T-helper 17 cell (primary cell): ENCODE measurements at places on chromosomes 3 and 15.

DNA sequence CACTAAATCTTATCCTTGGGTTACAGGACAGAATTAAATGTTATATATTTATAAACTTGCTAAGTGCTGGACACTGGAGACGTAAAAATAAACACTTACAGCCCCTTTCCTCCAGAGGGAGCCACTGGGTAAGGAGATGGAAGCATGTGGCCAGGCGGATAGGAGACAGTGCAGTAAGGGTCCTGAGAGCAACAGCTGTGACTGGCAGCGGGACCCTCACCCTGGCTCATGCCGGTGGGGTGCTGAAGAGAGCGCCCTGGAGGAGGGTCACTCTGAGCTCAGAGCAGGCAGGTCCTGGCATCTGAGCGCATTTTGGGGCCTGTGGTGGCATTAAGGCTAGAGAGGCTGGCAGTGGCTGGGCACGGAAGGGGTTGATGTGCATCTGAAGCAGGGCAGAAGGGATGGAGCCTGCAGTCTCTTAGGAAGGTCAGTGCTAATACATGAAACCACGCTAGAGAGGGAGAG lies 16.0 kb downstream of the SEC61A1 start:
- DNase-seq, result no peak

GRCh38 chr15:76433798-76434400 lies 97.3 kb downstream of the ISL2 start:
- no peak for DNase-seq

GRCh38 chr3:25493246-25493645 lies 65.2 kb downstream of the RARB start:
- no peak for DNase-seq

DNA sequence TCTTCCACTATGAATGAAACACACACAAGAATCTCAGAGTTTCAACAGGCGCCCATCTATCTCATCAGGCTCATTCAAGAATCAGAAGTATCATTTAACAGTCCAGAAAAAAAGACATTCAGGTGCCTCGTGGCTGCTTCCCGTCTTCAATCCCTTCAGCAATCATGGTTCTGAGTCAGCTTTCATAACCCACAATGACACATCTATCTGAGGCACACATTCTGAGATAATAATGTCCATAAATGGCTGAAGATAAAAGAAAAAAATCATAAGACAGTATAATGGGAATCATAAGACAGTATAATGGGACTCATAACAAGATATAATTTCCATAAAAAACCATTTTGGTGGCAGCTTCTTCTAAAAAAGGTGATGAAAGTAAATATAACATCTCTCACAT lies 52.4 kb downstream of the TNIK start:
- no peak for DNase-seq

DNA sequence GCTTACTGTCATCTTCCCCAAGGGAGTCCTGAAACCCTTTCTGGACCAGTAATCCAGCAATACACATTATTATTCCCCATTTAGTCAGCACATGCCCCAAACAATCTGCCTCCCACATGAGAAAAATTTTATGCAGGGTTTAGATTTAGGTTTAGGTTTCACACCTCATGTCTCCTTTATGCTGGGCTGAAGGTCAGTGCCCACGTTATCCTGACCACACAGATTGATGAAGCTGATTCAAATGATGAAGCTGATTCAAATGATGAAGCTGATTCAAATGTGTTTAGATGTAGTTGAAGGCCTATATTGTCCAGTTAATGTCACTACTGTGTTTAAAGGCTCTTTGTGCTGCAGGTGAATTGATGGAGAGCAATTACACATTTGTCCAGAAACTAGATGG lies 18.1 kb upstream of the ZBED2 start:
- DNase-seq, result no peak

- DNase-seq, result no peak
Measured at GRCh38 chr15:68471541-68471940, 39.6 kb upstream of the ITGA11 start.

DNA sequence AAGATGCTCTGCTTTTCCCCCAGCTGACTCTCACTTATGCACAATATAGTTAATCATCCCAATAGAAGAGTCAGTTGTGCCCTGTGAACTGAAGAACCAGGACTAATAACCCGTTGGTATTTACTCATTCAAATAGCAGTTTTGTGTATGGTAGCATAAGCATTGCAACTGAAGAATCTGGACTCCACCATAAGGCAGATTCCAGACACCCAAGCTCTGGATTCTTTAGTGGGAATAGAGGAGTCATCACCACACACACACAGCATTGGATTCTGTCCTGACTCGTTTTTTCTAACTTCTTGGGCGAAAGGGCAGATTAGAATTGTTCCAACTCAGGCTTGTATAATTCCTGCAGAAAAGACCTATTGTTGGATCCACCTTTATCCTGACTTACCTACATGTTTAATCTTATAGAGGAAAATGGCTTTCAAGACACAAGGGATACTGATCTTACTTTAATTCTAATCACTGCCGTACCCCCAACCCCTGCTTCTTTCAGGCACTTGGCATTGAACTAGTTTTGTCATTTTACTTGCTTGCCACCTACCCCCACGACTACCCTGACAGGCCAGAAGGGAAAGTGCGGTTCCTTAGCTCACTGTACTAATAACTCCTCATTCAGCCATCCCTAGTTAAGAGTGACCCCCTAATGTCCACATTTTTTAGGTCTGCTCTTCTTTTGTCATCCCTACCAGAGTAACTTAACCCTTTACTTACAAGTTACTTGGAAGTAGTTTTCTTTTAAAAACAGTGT lies 42.3 kb downstream of the NKIRAS1 start:
- no peak for DNase-seq

DNA sequence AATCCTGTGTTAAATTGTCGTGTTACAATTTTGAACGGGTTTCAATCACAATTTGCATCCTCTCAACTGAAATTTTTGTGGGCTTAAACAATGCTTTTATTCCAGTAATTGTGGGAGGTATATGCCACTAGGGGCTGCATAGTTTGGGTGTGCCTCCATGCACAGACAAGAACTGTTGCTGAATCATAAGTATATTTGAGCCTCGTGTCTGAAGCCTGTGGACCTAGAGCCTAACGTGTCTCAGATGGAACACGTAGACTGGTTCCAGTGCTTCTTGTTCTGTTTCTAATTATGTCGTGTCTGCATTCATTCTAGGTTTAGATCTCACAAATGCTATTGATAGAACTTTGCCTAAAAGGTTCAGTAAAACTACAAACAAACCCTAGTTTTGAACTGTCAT lies 363.4 kb downstream of the RBMS3 start:
- DNase-seq, result no peak

- DNase-seq, result no peak
Measured at GRCh38 chr15:48416301-48416700, 85.1 kb downstream of the DUT start.

- DNase-seq, result no peak
Measured at GRCh38 chr3:17945018-17945798, 202.8 kb upstream of the TBC1D5 start.

- no peak for DNase-seq
Measured at GRCh38 chr15:88118035-88118434, 138.5 kb downstream of the NTRK3 start.

- no peak for DNase-seq
Measured at GRCh38 chr3:159607856-159608255, 380.8 kb upstream of the IL12A start.

- DNase-seq, result no peak
Measured at GRCh38 chr15:80902298-80902801, 87.3 kb downstream of the MESD start.

DNA sequence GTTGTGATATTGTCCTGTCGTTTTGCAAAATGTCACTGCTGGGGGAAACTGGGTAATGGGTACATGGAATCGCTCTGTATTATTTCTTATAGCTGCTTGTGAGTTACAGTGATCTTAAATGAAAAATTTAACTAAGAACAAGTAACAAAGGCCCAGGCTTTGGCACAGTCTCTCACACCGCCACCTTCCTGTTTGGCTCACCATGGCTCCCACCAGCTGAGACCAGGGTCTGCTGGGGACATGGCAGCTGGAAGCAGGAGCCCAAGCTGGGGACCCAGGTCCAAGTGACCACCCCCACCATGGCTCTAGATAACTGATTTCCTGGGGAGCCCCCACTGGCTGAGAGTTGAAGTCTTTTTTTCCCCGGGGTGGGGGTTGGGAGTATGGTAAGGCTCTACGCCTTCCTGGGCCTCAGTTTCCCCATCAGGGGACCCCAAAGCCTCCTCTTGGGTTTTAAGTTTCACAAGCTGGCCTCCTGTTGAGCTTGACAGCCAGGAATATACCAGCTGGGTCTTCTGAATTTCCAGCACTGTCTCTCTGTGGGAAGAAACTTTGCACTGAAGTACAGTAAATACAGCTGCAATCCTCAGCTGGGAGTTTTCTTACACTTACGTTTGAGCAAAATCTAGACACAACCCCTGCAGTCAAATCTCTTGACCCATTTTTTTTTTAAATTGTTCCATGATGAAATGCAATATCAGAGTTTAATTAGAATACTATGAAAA lies 26.1 kb downstream of the ABTB1 start:
- no peak for DNase-seq

GRCh38 chr3:66989860-66990696 lies 8.0 kb upstream of the KBTBD8 start:
- no peak for DNase-seq

- no peak for DNase-seq
Measured at GRCh38 chr3:50133283-50133615, 21.9 kb upstream of the SEMA3F start.

DNA sequence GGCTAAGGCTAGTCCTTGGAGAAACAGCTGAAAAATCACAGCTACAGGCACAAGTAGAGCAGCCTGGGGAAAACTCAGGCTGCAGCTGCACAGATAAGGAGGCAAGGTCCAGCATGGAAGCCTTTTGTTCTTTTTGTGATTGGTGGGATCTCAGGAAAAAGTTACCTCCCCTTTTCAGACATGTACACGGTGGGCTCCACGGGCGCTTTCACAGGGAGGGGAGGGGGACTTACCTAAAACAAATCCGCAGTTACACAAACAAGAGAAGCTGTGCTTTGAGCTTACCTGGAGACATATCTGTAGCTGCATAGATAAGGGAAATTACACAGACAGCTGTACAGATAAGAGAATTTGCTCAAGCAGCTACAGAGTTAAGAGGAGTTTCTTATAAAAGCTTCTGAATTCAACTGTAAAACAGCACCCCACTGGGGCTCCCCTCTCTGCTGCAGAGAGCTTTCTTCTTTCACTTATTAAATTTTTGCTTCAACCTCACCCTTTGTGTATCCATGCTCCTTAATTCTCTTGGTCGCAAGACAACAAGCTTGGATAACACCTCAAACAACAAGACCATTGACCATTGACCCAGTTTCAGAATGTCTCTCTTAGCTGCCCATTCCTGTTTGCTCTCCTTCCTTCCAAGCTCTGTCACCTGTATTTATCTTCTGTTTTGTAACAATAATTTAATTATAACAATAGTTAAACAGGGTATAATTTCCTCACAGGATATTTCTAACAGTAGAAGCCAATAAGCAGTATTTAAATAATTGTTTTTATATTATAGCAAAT lies 10.9 kb upstream of the CD200 start:
- no peak for DNase-seq

GRCh38 chr3:142941373-142942123 lies 21.9 kb downstream of the PAQR9 start:
- DNase-seq, result no peak

DNA sequence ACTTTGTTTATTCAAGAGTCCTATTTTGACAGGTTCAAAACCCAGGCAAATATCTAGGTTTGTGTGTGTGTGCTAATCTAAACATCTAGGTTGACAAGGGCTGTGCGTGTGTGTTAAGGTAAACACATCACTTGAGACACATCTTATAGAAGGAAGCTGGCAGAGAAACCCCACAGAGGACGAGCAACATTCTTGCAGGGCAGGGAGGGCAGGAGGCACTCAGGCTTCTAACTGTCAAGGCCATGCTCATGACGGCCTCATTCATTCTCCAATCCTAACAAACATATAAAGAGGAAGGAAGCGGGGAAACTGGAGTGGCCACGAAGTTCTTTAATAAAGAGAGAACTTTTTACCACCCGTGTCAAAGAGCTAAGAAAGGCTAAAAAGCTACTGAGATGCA lies 43.4 kb downstream of the SLCO2A1 start:
- no peak for DNase-seq

GRCh38 chr15:70051948-70052633 lies 45.6 kb downstream of the TLE3 start:
- DNase-seq, result no peak

DNA sequence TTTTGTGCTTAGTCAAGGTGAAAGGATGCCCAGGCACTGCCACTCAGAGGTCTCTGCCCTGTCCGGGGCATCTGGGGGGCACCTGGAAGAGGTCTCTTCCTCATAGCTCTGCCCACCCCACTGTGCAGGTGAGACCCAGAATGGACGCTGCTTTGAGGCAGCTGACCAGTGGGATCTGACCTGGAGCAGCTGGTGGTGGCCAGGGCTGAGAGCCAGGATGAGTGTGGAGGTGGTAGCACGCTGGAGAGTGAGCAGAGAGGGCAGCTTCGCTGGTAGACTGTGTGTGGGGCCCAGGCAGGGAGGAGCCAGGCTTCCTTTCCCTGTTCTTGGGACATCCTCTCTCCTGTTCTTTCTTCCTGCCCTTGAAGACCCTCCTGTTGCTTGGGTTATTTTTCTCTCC lies 32.2 kb upstream of the PLA2G4E start:
- no peak for DNase-seq

DNA sequence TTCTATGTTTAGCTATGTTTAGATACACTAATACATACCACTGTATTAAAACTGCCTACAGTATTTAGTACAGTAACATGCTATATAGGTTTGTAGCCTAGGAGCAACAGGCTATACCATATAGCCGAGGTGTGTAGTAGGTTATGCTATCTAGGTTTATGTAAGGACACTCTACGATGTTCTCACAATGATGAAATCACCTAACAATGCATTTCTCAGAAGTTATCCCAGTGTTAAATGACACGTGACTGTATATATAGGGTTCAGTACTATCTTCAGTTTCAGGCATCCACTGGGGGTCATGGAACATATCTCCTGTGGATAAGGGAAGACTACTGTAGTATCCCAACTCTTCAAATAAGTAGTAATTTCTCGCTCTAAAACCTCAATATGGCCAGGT lies 97.4 kb downstream of the TMCC1 start:
- DNase-seq, result no peak

DNA sequence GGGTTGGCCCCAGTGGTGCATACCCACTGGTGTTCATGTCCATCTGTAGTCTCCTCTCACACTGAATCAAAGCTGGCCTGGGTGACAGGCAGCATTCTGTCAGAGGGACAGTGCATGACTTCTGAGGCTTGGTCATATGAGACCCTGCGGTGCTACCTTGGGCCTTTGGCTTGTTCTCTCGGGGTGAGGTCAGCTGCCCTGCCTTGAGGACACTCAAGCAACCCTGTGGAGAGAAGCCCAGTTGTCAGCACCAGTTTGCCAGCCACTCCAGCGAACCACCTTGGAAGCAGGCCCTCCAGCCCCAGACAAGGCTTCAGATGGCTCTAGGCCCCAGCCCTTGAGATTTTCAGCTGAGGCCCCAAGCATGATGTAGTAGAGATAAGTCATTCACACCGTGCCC lies 16.9 kb upstream of the RAB7A start:
- DNase-seq, result no peak
